ENCODE measurements at places on chromosomes 13 and 19.

- ATAC-seq, result no peak
Observed at GRCh38 chr13:102460806-102461205, 59.0 kb upstream of the FGF14 start.

DNA sequence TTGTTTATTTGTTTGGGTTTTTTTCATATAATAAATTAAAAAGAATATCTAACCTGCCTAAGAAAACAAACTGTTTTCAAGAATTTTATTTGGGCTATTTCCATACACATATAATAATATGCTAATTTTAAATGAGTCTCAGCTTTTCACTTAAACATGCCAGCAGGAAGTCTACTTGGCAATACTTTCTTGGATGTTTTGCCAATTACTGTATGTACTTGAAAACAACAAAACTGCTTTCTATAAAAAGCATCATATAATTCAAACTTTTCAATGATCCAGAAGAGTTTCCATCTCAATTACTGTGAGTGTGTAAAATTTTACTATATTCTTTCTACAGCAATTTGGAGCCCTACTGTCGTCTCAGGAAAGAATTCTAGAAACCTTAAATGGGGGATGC lies 961.2 kb downstream of the PCDH17 start:
- ATAC-seq, result no peak

DNA sequence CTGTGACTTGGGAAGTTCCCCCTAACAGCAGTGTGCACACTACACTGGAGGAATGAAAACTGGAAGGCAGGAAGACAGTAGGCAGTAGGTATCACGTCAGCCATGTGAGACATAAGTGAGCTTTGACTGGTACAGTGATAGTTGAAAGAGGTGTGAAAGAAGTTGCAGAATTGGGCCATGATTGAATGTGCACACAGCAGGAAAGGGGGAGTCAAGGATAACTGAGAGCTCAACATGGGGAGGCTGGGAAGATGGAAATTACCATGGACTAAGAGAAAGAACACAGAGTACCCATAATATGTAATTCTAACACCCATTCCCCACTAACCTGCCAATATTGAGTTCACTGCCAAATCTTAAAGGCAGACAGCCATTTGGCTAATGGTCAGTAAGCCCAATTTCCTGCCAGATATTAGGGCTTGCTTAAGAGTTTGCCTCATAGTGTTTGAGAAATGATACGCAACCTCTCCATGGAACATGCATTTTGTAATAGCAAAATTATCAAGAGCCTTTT lies 321.7 kb downstream of the DCT start:
- no peak for ATAC-seq

GRCh38 chr13:110624766-110625756 lies 9.7 kb downstream of the NAXD start:
- no peak for ATAC-seq

- ATAC-seq, result no peak
Observed at GRCh38 chr13:75788481-75788981, 152.4 kb downstream of the LMO7 start.

DNA sequence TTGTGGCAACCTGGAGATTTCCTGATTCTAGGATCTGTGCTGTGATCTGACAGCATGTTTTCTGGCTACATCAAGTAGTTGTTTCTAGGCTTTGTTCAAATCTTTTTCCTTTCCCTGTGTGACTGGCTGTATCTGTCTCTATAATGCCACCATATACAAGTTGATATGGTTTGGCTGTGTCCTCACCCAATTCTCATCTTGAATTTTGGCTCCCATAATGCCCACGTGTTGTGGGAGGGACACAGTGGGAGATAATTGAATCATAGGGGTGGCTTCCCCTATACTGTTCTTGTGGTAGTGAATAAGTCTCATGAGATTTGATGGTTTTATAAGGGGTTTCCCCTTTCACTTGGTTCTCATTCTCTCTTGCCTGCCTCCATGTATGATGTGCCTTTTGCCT lies 24.6 kb upstream of the CLDN10 start:
- ATAC-seq, result no peak

- ATAC-seq, result no peak
Observed at GRCh38 chr13:53494406-53494805, 465.8 kb downstream of the OLFM4 start.

DNA sequence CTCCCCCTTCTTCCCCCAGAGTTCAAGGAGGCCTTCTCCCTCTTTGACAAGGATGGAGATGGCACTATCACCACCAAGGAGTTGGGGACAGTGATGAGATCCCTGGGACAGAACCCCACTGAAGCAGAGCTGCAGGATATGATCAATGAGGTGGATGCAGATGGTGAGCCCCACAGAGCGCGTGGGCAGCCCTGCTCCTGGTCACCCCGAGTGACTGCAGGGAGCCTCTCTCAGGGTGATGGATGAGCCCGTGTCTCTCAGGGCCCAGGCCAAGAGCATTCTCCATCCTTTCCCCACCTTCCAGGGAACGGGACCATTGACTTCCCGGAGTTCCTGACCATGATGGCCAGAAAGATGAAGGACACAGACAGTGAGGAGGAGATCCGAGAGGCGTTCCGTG lies 7.0 kb downstream of the CALM3 start:
- no peak for ATAC-seq

- no peak for ATAC-seq
Observed at GRCh38 chr13:100601716-100602115, 13.1 kb upstream of the GGACT start.

Measured in activated CD4-positive, CD25-positive, alpha-beta regulatory T cell treated with anti-CD3 and anti-CD28 coated beads, Interleukin-2, amount 50 U/mL, for 24 hours (primary cell).